ENCODE measurements at places on chromosomes 4 and X.
A peak's percentile ranks its signal among the peaks of the same experiment; 100 is the strongest.

- peak; percentile 64 for DNase-seq
Measured at GRCh38 chrX:107654872-107655761, 26.8 kb downstream of the PRPS1 start.

- no peak for DNase-seq
Measured at GRCh38 chrX:44274096-44274495, 69.4 kb downstream of the EFHC2 start.

GRCh38 chrX:10628906-10629305 is 8.5 kb upstream of the MID1 start:
- DNase-seq: no peak

- DNase-seq: no peak
Measured at GRCh38 chr4:164572877-164573279, 181.1 kb upstream of the SMIM31 start.

GRCh38 chr4:168720396-168720900 is 223.6 kb downstream of the PALLD start:
- DNase-seq: no peak

DNA sequence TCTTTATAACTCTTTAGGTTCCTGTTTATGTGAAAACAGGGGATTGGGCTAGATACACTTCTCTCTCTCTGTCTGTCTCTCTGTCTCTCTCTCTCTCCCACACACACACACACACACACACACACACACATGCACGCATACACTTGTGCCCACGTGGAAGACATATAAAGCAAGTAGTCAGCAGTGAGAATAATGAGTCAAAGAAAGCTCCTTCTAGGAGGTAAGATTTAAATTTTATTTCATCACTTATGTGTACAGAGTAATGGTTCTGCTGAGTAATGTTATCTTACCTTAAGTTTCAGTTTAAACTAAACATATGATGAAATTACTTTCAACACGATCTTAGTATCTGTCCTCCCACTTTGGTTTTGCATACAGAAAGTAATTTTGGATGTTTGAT is 243.0 kb upstream of the TEX13A start:
- DNase-seq: no peak

- no peak for DNase-seq
Measured at GRCh38 chrX:17086317-17086716, 139.9 kb downstream of the REPS2 start.

GRCh38 chr4:17515445-17516407 is 761 bp downstream of the CLRN2 start:
- no peak for DNase-seq

DNA sequence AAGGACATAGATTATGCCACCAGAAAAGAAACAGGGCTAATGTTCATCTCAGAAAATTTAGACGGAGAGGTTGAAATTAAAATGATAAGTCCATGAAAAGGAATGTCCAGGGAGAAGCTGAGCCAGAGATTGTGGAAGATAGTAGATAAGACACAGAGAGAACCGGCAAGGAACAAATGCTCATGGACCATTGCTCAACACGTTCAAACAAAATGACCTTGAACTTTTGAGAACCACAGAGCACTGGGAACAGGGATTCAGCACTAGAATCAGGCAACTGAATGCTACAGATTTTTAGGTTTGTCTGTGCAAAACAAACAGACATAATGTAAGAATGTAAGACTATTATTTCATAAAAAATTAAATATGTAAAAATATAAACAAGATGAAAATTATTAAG is 206.3 kb downstream of the PDGFC start:
- DNase-seq: no peak

GRCh38 chrX:110374559-110374958 is 15.9 kb downstream of the RTL9 start:
- no peak for DNase-seq

- DNase-seq: no peak
Measured at GRCh38 chr4:74873545-74874301, 59.2 kb upstream of the PARM1 start.

- no peak for DNase-seq
Measured at GRCh38 chr4:56183344-56183959, 203.8 kb downstream of the AASDH start.

GRCh38 chrX:19592952-19593351 is 77.6 kb upstream of the MAP3K15 start:
- DNase-seq: no peak

DNA sequence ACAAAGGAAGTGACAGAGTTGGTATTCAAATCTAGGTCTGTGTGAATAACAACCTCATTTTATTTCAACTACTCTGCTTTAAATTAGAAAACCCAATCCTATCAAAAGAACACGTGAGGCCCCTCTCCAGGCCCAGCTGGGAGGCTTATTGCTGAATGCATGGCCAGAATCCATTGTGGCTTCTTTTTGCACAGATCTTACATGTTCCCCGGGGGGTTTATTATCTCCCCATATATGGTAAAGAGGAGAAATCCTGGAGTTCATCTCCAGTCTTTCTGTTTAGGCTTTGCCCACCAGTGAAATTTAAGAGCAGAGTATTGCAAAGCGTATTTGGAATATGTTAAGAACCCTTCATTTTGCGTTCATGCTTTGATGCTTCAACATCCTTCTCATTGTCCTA is 655.6 kb downstream of the IL1RAPL1 start:
- DNase-seq: no peak

DNA sequence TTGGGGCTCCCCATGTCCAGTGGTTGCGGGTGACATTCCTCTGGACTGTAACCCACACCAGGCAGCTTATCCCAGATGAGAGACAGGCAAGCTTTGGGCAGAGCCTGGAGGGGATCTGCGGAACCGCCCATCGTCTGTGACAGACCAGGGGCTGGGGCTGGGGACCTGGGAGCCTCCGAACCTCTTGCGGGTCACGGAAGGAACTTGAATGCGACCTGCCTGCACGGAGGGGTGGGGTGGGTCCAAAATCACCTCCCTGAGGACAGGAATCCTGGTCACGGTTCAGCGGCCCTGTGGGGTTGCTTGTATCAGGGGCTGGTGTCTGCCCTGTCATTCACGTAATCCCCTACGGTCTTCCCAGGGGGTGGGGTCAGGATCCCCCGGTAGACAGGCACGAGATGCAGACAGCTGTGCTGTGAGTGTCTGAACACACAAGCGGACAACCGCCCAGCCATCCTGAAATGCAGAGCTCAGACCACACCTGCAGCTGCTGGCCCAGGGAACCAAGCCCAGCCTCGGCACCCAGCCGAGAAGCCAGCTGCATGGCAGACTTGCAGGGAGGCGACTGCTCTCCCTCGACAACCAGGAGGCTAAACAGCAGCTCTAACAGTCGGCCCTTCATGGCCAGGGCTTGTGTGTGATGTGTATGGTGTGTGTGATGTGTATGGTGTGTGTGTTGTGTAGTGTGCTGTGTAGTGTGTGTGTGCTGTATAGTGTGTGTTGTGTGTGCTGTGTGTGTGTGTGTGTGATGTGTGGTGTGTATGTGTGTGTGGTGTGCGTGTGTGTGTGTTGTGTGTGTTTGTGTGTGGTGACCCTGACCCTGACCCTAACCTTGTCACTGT is 105.9 kb upstream of the ADRA2C start:
- no peak for DNase-seq

DNA sequence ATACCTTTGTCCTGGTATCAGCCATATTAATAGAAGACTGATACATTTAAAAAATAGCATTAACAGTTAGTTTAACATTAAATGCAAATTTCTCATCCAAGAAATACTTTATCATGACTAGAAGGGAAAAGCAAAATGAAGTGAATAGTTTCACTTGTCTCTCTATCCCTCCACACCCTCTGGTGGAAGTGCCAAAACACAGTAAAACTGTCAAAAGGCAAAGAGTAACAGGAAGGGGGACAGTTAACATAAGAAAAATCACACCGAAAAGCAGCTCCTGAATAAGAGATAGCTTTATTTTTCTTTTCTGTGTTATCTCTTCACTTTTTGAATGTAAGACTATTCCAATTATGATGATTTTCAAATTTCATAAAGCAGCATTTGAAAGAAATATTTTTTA is 187.2 kb downstream of the FBXW7 start:
- no peak for DNase-seq

DNA sequence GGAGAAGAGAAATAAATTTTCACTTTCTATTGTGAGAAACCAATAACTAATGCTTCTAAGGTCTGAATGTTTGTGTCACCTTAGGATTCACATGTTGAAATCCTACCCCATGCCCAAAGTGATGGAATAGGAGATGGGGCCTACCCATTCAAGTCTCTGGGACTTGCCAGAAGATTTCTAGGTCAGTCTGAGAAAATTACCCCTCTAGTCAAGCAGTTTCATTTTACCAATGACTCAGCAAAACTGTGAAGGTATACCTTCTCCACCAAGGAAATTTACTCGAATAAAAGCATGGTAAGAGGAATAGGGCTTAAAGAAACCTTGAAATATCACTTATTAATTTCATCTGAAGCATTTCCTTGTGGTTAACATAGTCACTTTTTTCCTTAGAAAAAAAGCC is 23.5 kb upstream of the PAPSS1 start:
- DNase-seq: no peak

- DNase-seq: no peak
Measured at GRCh38 chr4:26858035-26858918, 2.4 kb upstream of the STIM2 start.

DNA sequence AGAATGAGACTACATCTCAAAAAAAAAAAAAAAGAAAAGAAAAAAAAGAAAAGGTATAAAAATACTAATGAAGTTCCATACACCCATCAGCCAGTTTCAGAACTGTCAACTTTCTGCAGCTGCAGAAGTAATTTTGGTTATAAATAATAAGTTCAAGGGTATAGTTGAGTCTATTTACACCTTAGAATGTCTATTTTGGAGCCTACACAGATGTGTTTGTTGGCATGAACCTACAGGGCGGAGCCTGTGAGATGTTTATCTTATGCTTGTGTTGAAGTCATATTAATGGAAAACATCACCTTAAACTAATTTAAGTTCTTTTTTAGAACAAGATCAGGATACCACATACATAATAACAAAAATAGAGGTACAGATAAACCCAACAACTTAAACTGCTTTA is 85.8 kb downstream of the RAPGEF2 start:
- no peak for DNase-seq

DNA sequence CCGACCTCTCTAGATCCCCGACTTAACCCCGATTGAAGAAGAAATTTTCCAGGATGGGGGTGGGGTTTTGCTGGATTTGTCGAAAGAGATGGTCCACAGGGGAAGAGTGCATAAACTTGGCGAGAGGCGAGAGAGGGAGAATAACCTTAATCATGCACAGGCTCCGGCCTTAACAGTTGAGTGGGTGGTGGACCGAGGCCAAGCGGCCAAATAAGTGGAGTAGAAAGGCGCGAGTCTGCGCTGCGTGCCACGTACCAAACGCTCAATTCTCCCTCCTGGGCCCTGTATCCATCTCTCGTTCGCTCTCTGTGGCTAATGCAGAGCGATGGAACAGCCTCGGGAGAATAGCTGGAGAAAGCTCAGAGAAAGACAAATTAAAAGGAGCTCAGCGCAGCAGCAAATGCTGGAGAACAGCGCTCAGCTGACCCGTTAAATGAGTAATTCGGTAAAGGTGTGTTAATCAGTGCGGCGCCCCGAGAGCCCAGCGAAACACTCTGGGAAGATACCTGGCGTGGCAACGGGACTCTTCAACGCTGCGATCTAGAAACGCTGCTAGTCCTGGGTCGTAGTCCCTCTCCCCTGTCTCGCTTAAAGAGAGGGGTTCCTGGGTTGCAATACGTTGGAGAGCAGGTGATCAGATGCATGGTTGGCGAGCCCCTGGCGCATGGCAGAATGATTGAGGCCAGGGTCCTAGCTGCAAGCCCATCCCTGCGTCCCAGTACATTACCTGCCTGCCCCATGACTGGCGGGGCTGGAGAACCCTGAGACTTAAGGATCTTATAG is 887 bp upstream of the IL1RAPL2 start:
- no peak for DNase-seq

DNA sequence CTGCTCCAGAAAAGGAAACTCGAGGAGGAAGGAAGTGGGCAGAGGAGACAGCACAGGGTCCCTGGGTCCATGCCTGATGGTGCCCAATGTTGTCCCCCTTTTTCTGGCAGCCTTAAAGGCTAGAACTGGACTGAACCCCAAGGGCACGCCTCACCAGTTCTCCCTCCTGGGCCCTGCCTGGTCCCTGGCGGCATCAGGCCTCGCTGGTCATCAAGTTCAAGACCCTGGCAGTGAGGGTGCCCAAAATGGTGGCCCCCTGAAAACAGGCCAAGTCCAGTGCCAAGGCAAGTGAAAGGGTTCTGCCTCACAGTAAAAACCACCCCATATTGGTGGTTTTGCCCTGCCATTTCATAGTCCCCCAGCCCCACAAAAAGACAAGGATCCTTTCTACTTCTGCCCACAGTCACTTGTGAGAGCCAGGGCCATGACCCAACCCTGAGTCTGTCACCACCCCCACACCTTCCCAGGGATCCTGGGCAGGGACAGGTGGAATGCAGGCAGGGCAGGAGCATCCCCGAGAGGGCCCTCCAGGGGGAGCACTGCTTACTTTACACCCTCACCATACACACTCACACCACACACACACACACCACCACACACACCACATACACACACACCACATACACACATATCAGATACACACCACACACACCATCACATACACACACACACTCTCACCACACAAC is 107.6 kb downstream of the DCTD start:
- no peak for DNase-seq

DNA sequence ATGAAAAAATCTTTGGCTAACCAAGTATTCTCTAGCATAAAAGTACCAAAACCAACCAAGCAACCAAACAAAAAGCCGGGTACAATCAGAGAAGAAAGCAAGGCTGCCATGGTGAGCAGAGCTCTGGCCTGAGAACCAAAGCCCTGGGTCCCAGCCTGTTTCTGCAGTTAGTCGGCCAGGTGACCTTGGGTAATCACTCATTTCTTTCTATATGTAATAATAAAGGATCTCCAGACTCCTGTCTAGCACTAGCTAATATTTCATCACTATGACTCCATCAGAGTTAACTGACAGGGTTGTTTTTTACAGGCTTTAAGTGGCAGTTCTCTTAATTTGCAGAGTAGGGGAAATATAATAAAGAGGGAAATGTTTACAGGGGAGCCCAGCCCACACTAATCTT is 34.0 kb upstream of the RASGEF1B start:
- DNase-seq: no peak

- no peak for DNase-seq
Measured at GRCh38 chrX:145609951-145610511, 207.6 kb upstream of the SLITRK2 start.

DNA sequence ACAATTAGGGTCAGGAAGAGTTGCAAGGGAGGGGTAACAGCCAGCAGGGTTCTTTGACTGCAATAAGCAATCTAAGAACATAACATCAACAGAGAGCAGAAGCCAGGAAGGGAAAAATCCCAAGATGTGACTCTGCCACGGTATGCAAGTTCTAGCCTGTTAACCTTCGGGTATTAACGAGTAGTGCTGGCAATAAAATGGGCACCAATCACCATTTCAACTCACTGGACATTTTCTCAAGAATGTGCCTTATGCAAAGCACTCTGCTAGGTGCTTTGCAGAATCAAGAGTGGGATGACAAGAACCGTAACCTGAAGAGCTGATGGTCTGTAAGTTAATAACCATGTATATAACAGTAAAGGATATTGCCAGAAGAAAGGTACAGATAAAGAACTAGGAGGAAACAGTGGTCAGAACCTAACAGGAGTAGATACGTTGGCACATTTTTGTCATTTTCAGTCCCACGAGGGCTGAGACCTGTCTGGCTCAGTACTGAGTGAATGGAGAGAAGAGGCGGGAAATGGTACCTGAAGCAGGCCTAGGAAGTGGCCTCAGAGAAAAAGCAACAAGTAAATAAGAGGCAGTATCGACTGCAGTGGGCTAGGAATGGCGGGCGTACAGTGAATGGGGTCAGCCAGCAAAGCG is 2.7 kb downstream of the ELOVL6 start:
- DNase-seq: no peak

- DNase-seq: no peak
Measured at GRCh38 chrX:37409278-37409677, 60.1 kb downstream of the PRRG1 start.

- no peak for DNase-seq
Measured at GRCh38 chrX:40310447-40310846, 212.7 kb upstream of the BCOR start.
